Effector CD4-positive, alpha-beta T cell (primary cell): ENCODE measurements at places on chromosomes 4 and X.

DNA sequence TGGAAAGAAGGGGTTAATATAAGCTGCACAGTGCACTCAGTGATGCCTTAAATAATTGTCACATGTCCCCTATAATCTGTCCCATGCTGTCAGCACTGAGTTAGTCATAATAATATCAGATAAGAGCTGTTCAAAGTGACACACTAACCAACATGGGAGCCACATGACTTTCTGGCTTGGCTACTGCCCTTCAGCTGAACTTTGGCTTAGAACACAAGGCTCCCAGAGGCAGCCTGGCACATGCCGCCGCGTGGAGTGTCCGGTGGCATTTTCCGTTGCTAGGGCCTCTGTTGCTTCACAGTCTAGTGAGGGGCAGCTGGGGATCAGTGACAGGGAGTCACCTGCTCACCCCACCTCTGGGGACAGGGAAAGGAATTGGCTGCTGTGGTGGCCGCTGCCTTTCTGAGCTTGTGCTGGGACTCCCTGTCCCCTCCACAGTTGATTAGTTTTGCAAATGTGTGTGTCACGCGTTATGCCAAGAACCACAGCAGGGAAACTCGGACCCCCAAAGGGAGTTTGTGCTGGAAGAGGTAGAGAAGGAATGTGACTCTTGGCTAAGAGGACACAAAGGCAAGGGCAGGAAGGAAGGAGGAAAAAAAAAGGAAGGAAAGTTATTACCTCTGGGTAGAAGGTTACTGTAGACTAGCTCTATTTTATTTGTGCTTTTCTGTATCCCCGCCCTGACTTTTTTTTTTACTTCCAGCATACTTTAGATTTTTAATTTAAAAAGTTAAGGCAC lies 41.1 kb upstream of the PPARGC1A start:
- DNase-seq, result no peak

DNA sequence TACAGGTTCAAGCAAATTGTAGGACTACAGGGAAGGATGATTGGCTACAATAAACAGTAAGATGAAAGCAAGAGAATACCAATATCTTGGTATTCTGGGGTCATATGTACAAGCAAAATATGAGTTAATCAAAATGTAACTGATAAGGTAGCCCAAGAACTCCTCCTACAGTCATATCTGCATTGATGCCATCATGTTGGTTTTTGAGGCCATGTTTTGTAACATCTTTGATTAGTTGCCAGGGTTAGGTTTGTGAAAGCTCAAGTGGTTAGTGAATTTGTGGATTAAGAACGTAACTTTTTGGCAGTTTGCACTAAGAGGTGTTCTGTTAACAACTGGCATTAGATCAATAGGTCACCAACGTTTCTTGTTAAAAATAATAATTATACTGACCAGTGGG lies 59.6 kb downstream of the USP9X start:
- no peak for DNase-seq

GRCh38 chrX:10589098-10589497 lies 31.3 kb downstream of the MID1 start:
- DNase-seq, result no peak

GRCh38 chr4:143021384-143021783 lies 163.3 kb upstream of the USP38 start:
- no peak for DNase-seq

- DNase-seq, result peak; percentile 4
Observed at GRCh38 chr4:87559090-87559837, 30.1 kb upstream of the SPARCL1 start.

DNA sequence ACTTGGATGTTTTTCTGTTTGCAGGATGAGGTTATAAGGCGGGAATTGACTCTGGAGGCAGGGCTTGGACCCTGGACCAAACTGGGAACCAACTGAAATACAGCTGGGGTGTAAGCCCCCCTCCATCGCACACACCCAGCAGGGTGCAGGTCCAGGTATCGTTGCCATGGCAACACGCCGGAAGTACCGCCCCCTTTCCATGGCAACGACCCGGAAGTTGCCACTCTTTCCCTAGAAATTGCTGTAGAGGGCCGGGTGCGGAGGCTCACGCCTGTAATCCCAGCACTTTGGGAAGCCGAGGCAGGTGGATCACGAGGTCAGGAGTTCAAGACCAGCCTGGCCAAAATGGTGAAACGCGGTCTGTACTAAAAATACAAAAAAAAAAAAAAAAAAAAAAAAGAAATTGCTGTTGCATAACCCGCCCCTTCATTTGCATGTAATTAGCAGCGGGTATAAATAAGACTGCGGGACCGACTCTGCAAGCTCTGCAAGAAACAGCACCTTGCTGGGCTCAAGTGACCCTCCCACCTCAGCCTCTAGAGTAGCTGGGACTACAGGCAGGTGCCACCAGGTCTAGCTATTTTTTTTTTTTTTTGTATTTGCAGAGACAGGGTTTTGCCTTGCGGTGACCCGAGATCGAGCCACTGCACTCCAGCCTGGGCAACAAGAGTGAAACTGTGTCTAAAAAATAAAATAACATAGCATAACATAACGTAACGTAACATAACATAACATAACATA lies 139.6 kb downstream of the CRLF2 start:
- DNase-seq, result no peak

DNA sequence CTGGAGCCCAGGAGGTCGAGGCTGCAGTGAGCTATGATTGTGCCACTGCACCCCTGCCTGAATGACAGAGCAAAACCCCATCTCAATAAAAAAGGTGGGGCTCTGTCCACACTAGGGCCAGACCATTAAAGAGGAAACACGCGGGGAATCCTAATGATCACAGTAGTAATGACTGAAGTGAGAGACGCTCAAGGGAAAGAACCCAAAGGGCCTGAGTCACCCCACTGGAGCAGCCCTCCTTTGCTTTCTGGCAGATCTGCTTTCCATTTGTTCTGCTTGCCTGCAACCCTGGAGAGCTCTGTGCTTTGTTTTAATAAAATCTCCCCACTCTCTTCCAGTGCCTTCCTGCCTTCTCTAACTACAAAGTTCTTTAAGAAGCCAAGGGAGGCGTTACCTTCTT lies 5.0 kb downstream of the TFDP3 start:
- DNase-seq, result no peak

- DNase-seq, result no peak
Observed at GRCh38 chr4:101953949-101954348, 163.4 kb downstream of the BANK1 start.

- no peak for DNase-seq
Observed at GRCh38 chrX:85930099-85930498, 117.3 kb downstream of the CHM start.

DNA sequence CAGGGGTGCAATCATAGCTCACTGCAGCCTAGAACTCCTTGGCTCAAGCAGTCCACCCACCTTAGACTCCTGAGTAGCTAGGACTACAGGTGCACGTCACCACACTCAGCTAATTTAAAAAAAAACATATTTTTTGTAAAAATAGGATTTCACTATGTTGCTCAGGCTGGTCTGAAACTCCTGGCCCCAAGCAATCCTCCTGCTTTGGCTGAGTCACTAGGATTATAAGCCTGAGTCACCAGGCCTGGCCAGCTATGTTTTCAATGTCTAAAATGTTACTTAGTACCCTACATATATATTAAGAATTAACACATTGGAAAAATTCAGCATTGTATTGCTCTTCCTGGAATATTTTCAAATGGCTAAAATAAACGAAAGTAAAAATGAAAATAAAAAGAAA lies 37.5 kb downstream of the PNPLA4 start:
- no peak for DNase-seq

DNA sequence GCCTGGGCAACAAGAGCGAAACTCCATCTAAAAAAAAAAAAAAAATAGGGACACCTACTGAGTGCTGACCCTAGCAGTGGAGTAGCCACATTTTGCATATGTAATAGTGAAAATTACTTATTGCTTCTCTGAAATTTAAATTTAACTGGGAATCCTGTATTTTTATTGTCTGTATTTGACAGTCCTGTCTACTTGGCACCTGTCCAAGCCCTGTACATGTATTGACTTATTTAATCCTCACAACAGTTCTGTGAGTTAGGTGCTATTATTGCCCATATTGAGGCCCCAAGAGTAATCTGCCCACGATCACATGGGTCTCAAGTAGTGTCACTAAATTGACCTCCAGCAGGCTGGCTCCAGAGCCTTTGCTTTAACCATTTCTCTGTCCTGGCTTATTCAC lies 81.6 kb downstream of the WDR19 start:
- no peak for DNase-seq

DNA sequence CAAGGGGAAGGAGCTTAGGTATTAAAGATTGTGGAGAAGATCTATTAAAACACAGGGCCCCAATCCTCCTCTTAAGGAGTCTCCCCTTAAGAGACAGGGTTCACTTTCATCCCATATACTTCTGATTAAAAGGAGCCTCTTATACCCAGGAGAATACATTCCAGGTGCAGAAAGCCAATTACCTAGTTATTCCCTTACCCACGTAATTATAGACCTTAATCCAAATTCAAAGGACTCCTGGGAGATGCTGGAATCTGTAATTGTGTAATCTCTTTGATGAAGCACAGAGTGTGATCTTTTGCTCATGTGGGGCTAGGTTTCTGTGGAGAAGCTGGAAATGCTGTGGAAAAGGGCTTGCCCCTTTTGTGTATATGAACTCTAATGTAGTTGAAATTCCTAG lies 1.4 kb upstream of the SEC24B start:
- no peak for DNase-seq

- no peak for DNase-seq
Observed at GRCh38 chr4:187362937-187363857, 632.4 kb upstream of the ZFP42 start.

DNA sequence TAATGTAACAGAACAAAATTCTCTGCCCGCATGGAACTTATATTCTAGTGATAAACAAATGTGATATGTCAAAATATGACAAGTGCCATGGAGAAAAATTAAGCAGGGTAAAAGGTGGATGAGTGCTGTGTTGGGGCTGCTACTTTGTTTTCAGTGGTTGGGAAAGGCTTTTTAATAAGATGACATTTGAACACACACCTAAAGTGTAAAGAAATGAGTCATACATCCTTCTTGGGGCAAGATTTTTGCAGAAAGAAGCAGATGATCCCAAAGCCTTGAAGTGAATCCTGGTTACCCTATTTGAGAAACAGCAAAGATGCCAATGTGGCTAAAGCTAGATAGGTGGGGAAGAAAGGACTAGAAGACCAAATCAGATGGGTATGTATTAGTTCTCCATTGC lies 564.1 kb downstream of the INPP4B start:
- no peak for DNase-seq

DNA sequence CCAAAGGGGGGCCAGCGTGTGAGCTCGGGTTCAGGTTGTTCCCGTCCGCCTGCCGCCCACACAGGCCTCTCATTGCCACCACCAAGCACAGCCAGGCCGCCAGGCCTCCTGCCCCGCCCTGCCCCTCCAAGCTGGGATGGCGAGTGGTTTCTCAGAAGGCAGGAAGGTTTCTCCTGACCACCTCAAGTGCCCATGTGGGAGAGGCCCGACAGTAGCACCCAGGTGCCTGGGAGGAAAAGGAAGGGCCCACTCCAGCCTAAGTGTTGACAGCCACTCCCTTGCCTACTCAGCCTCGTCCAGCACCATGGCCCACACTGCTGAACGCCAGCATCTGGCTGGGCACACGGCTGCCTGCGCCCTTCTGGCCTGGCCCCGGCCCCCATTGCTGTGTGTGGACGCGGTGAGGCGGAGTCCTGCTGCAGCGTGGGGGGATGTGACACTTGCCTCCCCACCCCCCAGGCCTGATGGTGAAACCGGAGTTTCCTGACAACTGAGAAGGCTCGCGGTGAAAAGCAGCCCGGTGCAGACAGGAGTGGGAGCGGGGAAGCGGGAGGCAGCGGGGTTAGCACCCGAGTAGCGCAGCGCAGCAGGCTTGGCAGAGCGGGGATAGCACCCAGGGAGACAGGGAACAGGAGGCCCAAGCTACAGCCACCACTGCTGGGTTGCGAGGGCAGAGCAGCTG lies 19.2 kb downstream of the FLNA start:
- peak; percentile 1 for DNase-seq

- DNase-seq, result no peak
Observed at GRCh38 chr4:6111354-6111960, 88.9 kb downstream of the JAKMIP1 start.

DNA sequence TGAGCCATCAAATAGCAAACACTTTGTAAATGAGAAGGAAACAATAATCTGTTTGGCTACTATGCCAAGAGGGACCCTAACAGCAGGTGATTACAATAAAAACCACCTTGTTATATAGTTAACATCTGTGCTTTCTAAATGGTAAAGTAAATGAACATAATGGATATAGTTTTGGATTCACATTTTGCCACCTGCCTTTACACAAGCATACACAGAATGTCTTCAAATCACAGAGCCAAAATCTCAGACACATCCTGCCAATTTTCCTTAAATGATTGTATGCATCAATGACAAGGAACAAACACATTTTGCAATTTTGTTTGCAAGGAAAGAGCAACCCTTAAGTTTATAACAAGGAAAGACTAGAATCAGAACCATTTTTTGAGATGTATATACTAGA lies 334.2 kb downstream of the FSTL5 start:
- no peak for DNase-seq

GRCh38 chr4:84901740-84902281 lies 64.7 kb downstream of the WDFY3 start:
- no peak for DNase-seq

DNA sequence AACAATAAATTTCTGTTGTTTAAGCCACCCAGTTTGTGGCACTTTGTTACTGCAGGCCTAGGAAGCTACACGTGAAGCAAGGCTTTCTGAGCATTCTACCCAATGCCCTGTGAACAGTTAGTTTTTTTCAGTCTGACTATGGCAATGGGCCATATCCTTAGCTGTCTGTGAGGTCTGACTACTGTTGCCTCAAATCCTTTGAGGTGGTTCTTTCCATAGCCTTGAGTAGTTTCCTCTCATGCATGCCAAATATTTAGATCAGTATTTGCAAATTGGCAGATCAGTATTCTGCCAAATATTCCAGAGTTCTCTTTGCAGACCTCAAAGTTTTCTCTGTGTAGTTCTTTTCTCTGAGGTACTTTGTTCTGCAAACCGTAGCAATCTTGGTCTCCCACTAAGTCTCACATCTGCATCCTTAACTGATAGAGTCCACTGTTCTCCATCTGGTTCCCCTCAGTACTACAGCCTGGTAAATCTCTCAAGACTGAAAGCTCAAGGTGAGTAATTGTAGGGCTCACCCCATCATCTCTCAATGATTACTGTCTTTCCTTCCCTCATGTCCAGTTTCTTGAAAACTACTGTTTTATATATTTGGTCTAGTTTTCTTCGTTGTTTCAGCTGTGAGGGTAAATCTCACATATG lies 984.9 kb upstream of the INTU start:
- no peak for DNase-seq

GRCh38 chr4:19194672-19195071 lies 1057.0 kb upstream of the SLIT2 start:
- DNase-seq, result no peak

DNA sequence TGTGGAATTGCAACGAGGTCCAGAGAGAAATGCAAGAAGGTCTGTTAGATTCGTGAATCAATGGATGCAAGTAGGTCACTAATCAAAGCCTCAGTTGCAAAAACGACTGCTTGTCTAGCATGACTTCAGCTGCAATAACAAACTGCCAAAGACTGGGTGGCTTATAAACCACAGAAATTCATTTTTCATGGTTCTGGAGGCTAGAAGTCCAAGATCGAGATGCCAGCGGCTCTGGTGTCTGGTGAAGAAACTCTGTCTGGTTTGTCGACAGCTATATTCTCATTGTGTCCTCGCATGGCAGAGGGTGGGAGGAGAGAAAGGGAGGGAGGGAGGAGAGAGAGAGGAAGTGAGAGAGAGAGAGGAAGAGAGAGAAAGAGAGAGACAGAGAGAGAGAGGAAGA lies 114.7 kb downstream of the MXRA5 start:
- DNase-seq, result no peak
